GM04504 (cell line): ENCODE measurements at places on chromosomes 3 and 15.
A peak's percentile ranks its signal among the peaks of the same experiment; 100 is the strongest.

GRCh38 chr3:78873641-78874040 lies 894.2 kb downstream of the ROBO1 start:
- DNase-seq, result no peak

- DNase-seq, result no peak
Measured at GRCh38 chr3:43629741-43630140, 7.9 kb upstream of the ANO10 start.

GRCh38 chr3:143465666-143466065 lies 346.1 kb downstream of the CHST2 start:
- no peak for DNase-seq

GRCh38 chr15:68328443-68328842 lies 50.9 kb downstream of the FEM1B start:
- no peak for DNase-seq

DNA sequence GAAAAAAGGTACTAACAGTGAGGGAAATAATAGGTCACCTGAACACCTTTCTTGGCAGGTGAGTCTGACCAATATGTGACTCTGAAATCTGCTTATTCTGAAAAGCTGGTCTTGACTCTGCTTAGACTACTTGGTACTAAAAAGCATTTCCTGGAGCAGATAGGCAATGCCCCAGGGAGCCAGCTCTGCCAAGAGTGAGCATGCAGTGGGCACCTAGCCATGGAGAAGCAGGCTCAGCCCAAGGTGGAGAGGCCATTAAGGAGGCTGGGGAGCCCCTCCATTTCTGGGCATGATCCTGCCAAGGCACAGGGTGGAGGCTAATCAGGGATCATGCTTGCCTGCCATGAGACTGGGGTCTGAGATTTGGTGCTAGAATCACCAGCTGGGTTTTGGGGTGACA lies 1.6 kb upstream of the LTF start:
- DNase-seq, result no peak

GRCh38 chr3:155252535-155252934 lies 40.9 kb downstream of the STRIT1 start:
- no peak for DNase-seq

- DNase-seq, result peak; percentile 69
Measured at GRCh38 chr3:58386626-58387365, 46.8 kb downstream of the PDHB start.

DNA sequence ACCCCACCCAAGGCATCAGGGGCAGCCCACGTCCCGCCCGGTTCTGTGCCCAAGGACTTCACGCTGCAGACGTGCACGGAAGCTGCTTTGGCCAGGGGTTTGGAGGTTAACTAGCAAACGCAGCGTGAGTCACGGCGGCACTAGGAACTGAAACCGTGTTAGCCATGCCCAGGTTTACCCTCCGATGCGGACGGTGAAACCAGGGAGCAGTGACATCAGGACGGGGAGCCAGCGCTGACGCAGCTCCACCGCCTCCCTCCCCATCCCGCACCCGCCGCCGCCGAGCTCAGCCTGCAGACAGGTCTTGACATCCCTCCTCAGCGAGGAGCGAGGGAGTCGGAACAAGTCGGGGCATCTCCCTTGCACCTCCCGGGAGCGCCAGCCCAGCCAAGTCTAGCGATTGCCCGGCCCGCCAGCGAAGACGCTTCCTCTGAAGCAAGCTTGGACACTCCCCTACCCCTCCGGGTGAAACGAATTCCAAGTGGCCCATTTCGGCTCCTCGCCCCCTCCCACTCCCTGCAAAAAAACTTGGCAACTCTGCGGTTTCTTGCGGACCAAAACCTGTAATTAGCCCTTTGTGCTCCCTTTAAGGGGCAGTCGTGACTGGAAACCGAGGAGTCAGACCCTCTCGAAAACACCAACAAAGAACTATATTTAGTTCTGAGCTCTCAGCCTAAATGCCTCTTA lies 1.4 kb upstream of the RAP2B start:
- DNase-seq, result peak; percentile 68

DNA sequence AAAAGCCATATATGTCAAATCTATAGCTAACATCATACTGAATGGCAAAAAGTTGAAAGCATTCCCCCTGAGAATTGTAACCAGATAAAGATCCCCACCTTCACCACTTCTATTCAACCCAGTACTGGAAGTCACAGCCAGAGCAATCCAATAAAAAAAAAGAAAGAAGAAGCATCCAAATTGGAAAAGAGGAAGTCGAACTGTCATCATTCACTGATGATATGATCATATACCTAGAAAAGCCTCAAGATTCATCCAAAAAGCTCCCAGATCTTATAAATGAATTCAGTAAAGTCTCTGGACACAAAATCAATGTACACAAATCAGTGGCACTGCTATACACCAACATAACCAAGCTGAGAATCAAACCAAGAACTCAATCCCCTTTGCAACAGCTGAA lies 97.4 kb downstream of the CBLB start:
- no peak for DNase-seq

- no peak for DNase-seq
Measured at GRCh38 chr15:80584561-80584964, 110.5 kb upstream of the ABHD17C start.

DNA sequence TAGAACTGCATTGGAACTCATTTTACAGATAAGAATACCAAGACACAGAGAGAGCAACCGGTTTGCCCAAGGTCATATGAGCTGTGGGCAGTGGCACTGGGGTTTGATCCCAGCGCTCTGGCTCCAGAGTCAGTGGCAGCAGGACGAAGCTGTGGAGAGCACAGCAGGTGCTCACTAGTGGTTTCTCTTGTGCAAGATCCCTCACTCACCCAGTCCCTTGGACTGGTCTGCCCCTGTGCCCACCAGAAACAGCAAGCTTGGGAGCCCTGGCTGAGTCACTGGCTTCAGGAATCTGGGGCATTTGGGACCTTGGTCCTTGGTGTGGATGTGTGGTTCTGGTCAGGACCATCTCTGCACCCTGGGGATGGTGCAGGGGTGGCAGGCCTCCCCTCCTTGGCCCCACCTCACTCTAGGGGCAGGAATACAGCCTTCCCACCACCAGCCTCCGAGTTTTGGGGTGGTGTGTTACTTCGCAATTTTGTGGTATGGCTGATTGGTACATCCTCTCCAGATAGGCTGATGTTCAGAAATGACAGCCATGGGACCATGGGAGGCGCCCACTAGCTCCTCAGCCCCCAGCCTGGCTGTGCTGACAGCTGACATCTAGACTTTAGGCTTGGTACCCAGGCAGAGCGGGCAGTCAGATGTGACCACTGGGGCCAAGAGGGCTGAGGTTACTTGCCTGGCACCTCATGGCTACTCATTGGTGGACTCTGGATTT lies 104.6 kb downstream of the LSM3 start:
- no peak for DNase-seq

GRCh38 chr15:91668370-91668769 lies 185.1 kb upstream of the SLCO3A1 start:
- DNase-seq, result no peak

DNA sequence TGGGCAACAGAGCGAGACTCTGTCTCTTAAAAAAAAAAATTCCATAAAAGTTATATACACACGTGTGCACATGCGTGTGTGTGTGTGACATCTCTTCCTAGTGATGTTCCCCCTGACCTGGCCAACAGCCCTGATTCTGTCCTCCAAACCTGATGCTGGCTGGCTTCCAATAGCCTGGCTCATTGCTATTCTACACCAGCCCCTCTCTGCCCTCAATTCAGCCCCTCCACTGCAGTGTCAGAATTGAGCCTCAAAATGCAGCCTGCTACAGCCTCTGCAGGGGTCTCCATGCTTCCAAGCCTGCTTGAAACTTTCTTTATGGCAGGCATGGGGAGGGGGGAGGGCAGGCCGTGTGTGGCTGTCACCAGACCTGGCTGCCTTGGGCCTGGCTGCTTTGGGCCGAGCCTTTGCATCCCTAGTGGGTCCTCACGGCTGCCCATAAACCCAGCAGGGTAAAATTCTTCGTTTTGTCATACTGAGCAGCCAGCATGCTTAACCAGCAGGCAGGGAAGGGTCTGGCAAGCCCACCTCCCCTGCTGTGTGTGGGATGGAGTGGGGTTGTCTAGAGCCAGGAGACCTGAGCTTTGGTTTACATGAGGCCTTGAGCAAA lies 22.7 kb upstream of the DOCK3 start:
- no peak for DNase-seq

DNA sequence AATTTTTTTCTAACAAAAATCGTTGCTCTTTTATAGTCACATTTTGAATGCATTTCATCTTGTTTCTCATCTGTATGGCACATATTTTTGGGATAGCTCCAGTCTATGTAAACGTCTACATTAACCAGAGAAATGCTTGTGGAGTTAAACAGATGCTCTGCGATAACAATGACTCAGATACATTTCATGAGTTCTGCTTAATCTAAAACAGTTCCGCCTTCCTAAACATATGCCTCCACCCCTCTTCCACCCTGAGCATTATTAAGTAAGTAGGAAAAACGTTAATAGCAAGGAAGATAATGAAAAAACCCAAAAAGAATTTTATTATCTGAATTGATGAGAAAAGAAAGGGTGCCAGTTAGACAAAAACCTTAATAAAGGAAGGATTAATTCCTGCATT lies 396.1 kb downstream of the TUSC7 start:
- no peak for DNase-seq

GRCh38 chr3:193938613-193939012 lies 197.3 kb upstream of the HES1 start:
- DNase-seq, result no peak

DNA sequence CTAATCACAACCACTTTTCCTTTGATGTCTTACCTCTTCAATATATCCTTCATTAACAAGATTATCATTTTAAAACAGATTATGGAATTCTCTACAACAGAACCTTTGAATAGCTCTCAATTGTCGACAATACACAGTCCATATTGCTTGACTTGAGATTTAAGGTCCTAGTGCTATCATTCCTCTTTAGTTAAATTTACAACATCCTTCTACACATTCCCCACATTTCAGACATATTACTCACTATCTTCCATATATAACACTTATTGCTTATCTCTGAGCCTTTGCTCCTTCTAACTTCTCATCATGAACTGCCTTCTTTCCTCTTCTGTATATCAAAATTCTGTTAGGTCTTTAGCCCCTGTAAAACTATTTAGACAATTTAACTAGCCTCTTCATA lies 247.0 kb downstream of the STXBP5L start:
- DNase-seq, result no peak

DNA sequence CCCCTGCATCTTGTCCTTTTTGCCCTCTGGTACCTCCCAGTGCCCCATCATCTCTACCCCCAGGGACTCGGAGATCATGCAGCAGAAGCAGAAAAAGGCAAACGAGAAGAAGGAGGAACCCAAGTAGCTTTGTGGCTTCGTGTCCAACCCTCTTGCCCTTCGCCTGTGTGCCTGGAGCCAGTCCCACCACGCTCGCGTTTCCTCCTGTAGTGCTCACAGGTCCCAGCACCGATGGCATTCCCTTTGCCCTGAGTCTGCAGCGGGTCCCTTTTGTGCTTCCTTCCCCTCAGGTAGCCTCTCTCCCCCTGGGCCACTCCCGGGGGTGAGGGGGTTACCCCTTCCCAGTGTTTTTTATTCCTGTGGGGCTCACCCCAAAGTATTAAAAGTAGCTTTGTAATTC lies 1.5 kb downstream of the SERF2 start:
- DNase-seq, result no peak

DNA sequence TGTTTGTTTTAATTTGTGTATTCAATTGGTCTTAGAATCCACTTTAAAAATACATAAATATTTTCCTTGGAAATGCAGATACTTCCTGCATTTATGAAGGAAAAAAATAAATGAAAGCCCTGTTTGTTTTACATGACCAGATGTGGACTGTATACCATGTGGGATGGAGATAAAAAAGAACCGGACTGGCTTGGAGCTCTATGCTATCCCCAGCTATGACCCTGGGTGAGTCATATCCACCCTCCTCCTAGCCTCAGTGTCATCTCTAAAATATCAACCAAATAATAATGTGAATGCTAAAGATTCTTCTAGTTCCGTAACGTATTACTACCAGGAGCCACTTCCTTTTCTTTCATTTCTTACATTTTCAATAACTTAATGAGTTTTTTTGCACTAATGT lies 44.5 kb upstream of the PDZRN3 start:
- no peak for DNase-seq

DNA sequence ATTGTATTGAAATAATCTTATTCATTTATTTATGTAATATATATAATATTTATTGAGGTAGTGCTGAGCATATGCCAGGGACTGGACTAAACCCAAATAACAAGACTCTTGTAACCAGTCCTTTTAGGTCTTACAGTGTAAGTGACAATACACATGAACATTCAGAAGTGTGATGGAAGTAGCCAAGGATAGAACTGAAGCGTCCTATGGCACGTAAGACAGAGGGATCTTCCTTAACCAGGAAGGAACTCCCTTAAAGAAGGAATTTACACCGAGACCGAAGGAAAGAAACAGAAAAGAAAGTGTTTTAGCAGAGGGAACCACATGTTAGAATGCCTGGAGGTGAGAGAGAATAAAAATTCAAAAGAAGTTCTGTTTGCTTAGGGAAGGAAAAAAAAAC lies 23.6 kb upstream of the CLDN1 start:
- no peak for DNase-seq

DNA sequence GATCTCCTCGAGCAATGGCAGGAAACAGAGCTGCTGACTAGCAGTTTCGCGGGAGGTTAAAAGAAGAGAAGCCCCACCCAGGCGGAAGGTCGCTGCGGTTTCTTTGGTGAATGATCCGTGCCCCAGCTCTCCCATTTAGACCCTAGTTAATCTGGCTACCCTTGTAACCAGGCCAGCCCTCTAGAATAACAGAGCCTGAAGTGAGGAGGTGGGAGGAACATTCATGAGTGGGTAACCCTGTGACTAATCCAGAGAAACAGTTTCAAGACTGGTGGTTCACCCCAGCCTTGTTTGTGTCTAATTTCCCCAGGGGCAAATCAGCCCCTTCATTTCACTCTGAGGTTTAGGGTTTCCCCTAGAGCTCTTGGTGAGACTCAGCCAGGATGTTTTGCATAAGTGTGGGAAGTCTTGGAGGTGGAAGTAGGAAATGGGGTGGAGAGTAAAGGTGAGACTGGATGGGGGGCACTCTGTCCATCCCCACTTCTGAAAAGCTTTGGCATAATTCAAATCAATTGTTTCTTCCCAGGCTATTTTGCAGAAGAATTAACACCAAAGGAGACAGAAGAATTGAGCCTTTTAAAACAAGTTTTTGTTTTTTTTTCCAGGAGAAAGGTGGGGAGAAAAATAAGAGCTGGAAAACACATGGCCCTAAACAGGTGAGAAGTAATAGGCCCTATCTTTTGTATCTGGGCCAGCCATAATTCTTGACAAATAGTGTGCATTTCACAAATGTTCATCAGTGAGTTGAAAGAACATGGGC lies 303.1 kb downstream of the RPLP1 start:
- no peak for DNase-seq

- DNase-seq, result no peak
Measured at GRCh38 chr3:80553211-80553610, 785.4 kb upstream of the ROBO1 start.
